Lung microvascular endothelial cell (primary cell): ENCODE measurements at places on chromosomes 4 and X. TPM values are rescaled to one million over a fixed set of nuclear protein-coding genes. Genes with fewer than 3 reads are reported as not detected.

Gene TMEM47
- 3.2 and 7.4 TPM in 2 replicates for total RNA-seq

Gene ARHGAP6
- total RNA-seq = under 0.01 and 0.22 TPM in 2 replicates

Gene AADAT
- total RNA-seq = 0.79 and 0.87 TPM in 2 replicates

Gene SLC10A4
- under 0.01 and 0.20 TPM in 2 replicates for total RNA-seq

Gene GPC4
- total RNA-seq = under 0.01 and 0.22 TPM in 2 replicates

Gene BMPR1B
- total RNA-seq = 0.20 and 0.22 TPM in 2 replicates

Gene TNIP3
- total RNA-seq = 0.20 and 0.22 TPM in 2 replicates

Gene GLRA3
- total RNA-seq = not detected in 2 replicates

Gene ABLIM2
- total RNA-seq = 1.1 and 5.2 TPM in 2 replicates

Gene GRID2
- not detected in 2 replicates for total RNA-seq

Gene CTAG1A
- total RNA-seq = not detected in 2 replicates

GRCh38 chrX:28550331-28550872 lies 36.8 kb upstream of the IL1RAPL1 start:
- no peak for DNase-seq

- DNase-seq = no peak
Measured at GRCh38 chr4:186286581-186286980, 20.6 kb downstream of the F11 start.

DNA sequence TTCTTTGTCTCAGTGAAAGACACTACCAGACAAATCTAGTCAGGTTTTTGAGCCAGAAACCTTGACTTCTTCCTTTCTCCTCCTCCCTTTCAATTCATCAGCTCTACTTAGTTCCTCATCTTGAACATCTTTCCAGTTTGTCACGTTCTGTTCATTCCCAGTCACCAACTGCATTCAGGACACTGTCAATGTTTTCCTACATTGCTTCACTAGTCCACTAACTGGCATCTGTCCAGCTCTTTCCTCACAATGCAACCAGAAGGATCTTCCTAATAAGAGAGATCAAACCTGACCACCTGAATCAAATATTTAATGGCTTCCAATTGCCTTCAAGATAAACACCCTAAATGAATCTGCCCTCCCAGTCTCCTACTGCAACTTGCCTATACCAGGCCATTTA lies 52.5 kb downstream of the SYNPO2 start:
- no peak for DNase-seq

DNA sequence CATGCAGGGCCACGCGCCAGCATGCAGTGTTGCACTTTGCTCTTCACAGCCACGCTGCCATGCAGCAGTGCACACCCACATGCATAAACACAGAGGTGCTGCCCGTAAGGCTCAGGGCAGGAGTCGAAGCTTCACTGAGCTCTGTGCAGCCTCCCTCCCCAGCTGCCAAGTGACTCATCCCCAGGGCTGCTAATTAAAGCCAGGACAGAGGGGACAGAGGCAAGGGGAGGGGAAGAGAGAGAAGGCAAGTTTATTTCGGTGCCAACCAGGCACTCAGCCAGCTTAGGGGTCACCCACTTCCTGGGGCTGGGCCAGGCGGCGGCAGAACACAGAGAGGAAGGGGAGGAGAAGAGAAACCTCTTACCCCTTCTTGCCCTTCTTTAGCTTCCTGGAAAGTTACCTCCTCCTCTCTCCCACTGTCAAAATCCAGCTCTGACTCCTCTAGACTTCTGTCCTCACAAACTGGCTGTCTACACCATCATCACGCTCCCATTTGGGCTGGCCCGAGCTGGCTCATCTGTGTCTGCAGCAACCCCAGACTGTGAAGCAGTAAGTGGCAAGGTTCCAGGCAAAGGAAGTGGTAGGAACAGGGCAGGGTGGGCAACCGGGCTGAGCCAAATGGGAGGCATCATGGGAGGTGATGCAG lies 6.2 kb upstream of the IQSEC2 start:
- peak; percentile 28 for DNase-seq

DNA sequence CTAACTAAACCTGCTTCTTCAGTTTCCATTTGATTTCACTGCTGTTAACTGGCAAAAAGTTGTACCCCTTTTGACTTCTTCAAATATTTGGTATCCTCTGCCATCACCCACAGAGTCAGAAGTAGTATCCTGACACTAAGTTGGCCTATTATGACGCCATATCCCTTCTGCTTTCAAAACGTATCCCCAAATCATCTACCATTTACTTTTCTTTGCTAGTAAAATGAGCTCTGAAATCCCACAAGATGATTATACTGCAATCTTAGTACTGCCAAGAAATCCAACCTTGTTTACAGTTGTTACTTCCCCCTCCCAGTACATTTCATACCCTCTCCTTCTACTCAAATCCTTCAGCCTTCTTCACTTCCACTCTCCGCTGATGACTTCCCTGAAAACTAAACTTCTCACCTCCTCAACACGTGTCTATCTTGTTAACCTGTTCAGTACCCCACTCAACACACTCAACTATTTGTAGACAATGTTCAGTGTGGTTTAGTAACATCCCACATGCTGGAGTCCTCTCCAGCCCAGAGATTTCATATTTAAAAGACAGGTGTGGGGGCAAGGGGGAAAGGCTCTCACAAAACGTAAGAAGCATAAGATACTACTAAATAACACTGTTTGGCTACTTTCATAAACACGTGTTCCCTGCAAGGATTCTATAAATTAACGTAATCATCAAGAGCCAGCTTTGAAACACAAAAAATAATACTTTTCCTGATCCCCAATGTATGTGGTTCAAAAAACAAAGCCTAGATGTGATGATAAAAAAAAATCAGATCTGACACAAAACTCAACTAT lies 1.3 kb downstream of the NAF1 start:
- DNase-seq = peak; percentile 15

DNA sequence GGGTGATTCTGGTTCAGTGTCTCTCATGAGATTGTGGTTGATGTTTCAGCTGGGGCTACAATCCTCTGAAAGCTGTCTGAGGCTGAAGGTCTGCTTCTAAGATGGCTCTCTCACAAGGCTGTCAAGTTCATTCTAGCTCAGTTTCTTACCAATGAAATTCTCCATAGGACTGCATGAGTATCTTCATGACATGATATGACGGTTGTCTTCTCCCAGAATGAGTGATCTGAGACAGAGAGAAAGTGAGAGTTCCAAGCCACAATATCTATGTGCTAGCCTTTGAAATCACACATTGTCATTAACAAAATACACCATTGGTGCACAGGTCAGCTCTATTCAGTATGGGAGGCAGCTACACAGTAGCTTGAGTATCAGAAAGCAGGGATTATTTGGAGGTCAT lies 27.3 kb downstream of the PITX2 start:
- no peak for DNase-seq

GRCh38 chr4:68445111-68445510 lies 2.2 kb upstream of the TMPRSS11E start:
- DNase-seq = no peak

DNA sequence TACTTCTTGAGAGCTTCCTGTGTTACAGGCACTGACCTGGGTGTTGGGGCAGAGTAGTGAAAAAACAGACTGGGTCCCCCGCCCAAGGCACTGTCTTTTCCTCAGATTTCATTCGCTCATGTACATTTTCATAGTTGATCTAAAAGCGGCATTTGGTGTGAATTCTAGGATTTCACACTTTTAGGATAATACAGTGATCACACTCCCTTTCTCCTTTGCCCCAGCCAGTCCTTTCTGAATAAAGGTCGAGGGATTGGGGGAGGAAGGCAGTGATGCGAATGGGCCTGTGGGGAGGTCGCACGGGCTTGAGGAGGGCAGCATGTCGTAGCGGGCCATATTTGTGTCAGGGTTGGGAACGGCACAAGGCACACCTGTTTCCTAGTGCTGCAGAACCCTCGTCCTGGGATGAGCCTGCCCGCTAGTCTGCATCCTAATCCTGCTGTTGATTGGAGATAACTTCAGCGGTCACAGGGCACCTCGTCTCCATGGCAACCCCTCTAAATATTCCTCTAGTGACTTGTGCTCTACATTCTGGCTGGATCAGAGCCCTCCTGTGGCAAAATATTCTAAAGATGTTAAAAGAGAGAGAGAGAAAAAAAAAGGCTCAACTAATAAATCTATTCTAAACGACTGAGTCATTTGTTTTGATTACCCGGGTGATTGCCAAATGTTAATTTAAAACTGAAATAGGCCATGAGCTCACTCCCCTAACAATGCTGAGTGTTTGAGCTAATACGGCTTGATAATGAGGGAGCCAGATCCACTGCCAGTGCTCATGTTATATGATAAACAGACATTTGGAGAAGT lies 21.8 kb downstream of the FHL1 start:
- peak; percentile 98 for DNase-seq

DNA sequence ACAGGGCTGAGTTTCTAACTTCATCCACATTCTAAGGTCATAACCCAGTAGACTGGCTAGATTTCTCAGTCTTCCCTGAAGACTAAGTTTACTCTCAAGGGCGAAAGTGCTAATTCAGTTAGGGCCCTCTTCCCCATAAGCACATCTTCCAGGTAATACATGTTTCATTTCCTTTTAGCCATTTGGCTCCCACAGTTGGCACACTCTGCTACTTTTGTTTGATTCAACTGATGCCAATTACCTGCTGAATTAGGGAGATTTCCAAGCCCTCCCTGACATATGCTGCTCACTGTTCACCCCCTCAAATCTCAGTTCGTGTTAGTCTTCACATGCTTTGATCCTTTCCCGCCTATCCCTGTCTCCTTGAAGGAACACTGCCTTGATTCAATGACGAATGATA lies 17.0 kb upstream of the WDR17 start:
- no peak for DNase-seq

- DNase-seq = no peak
Measured at GRCh38 chrX:84170931-84171330, 17.1 kb downstream of the RPS6KA6 start.

GRCh38 chrX:79089896-79090584 lies 54.4 kb upstream of the GPR174 start:
- DNase-seq = no peak

DNA sequence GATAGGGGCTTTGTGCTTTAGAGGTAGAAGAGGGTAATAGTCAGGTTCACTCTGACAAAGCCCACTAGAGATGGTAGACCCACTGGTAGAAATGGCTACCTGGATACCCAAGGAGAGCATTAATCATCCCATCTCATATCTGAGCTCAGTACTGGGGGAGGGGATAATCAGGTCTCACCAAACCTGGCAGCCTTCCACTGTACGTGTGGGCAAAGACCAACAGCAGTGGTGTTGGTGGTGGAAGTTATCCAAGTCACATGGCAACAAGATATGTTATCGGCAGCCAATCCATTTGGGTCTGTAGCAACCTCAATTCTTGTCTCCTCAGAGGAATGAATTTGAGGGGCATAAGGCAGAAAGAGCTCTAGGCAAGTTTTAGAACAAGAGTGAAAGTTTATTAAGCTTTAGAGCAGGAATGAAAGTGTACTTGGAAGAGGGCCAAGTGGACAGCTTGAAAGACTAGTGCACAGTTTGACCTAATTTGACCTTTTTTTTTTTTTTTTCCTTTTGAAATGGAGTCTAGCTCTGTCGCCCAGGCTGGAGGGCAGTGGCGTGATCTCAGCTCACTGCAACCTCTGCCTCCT lies 67.0 kb upstream of the CXCL13 start:
- peak; percentile 8 for DNase-seq

DNA sequence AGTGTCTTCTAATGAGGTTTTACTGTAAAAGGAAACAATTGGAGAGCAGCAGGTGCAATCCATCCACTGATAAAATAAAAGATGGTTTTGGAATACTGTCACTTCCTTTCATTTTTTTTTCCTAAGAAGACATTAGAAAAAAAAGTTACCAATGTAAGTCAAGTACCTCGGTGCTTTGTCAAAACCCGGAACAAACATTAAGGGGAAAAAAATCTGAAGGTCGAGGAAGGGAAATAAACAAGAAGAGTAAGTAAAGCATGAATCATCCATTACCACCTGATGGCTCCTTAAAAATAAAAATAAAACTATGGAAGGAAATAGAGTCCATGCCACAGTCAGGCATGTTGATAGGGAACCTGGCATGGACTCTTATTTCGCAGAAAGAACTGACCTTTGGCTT lies 15.3 kb upstream of the XPNPEP2 start:
- DNase-seq = no peak

- DNase-seq = no peak
Measured at GRCh38 chrX:53262918-53263394, 18.4 kb downstream of the IQSEC2 start.

DNA sequence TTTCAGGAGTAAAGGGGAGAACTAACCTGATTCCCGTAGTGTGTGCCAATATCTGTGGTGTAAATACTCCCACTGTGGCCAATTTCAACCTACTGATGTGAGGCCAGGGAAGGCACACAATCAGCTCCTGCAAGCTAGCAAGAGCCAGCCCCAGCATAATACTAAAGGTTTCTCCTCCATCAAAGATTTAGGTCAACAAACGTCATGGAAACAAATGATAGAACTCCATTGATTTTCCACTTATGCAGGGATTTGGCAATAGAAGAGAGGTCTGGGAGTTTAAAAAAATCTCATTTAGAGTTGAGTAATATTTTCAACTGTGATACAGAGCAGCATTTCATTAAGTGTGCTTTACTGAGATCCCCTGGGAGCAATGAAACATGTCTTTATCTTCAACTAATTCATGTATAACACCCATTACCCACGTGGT lies 15.8 kb upstream of the VEGFD start:
- peak; percentile 26 for DNase-seq

- DNase-seq = no peak
Measured at GRCh38 chr4:110611968-110612447, 10.9 kb downstream of the PITX2 start.
